Neural crest cell (in vitro differentiated cells): ENCODE measurements at places on chromosomes 13 and 19. TPM values are rescaled to one million over a fixed set of nuclear protein-coding genes. Genes with fewer than 3 reads are reported as not detected.

- no peak overlapping the region for H3K27ac ChIP-seq
- no peaks in the 10 kb centered on the region for H3K4me1 ChIP-seq
- H3K36me3 ChIP-seq, result no peaks in the 10 kb centered on the region
- no peaks in the 10 kb centered on the region for H3K27me3 ChIP-seq
These were observed 182.1 kb upstream of the TSHZ3 start for GRCh38 chr19:31531326-31531725.

- no peaks in the 10 kb centered on the region for H3K4me1 ChIP-seq
- H3K27ac ChIP-seq, result no peak overlapping the region
- DNase-seq, result no peak
- no peak overlapping the region for H3K4me3 ChIP-seq
These were observed 93.4 kb upstream of the TSC22D1 start for GRCh38 chr13:44669534-44669933.

DNA sequence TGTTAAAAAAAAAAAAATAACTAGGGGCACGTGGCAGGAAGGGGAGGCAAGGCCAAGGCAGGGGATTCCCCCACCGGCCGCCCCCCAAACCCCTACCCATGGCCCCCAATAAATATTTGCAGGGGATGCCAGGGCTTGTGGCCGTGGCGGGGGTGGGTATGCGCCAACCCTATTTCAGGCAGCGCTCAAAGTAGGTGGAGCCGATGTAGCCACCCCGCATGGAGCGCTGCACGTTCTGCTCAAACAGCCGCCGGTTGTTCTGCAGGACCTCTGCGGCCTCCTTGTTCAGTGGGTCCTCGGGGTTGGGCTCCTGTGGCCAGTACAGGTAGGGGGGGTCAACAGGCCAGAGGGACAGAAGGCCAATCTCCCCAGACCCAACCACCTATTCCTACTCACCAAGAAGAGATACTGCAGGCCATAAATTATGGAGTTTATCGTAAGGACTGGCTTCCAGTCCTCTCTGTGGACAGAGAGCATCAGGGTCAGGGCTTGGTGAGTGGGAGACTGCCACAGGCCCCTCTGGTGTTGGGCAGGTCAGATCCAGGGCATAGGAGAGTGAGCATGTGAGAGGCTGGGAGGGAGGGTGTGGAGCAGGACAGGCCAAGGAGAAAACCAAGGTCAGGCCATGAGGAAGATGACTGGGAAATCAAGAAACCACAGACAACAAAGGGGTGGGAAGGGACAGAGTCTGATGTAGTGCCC lies 1.2 kb upstream of the CHMP2A start:
- H3K27ac ChIP-seq, result peak overlapping the region; percentile 87
- peaks cover 35% of the 10 kb centered on the region for H3K36me3 ChIP-seq
- DNase-seq, result no peak
- peaks cover 72% of the 10 kb centered on the region for H3K4me1 ChIP-seq

GRCh38 chr19:35615036-35615435 lies 2.5 kb downstream of the HAUS5 start:
- H3K4me1 ChIP-seq, result peaks cover 11% of the 10 kb centered on the region
- no peak overlapping the region for H3K27ac ChIP-seq
- no peaks in the 10 kb centered on the region for H3K27me3 ChIP-seq
- peaks cover 3% of the 10 kb centered on the region for H3K36me3 ChIP-seq

DNA sequence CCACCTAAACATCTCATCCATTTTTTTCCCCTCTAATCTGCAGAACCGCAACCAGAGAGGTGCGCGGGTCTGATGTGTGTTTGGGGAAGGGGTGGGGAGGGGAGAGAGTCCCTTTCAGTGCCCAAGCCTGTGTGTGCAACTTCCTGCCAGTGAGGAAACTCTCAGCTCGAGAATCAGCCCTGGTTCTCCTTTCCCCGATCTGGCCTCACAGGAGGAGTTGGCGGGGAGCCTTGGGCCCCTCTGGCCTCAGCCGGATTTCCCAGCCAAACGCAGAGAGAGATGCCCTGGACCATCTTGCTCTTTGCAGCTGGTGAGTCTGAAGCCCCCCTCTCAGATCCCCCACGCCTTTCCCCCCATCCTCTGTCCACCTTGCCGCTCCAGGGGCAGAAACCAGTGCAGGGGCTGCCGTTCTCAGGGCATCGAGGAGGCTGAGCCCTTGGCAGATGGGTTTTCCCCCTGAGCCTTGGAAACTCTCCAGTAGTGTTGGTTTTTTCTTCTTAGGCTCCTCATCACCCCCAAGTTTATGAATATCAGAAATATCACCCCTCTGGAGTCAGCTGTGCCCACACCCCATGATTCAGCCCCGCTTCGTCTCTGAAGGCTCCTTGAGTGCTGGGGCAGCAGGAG lies at the start of gene C19orf38:
Gene C19orf38 (plus strand): TSS at position 186 of the 627 bp plus-strand sequence. CDS start 94 bp downstream, at position 280.
- DNase-seq, result no peak
- no peak within 1 kb of the TSS for H3K27ac ChIP-seq
- no peaks in the 10 kb centered on the region for H3K36me3 ChIP-seq
- no peak within 1 kb of the TSS for H3K4me3 ChIP-seq
- no peaks in the 10 kb centered on the region for H3K4me1 ChIP-seq
- H3K27me3 ChIP-seq, result peaks cover 3% of the 10 kb centered on the region

- H3K4me3 ChIP-seq, result no peak overlapping the region
- peaks cover 10% of the 10 kb centered on the region for H3K36me3 ChIP-seq
These were observed 19.7 kb upstream of the EDDM13 start for GRCh38 chr19:56252699-56253422.

DNA sequence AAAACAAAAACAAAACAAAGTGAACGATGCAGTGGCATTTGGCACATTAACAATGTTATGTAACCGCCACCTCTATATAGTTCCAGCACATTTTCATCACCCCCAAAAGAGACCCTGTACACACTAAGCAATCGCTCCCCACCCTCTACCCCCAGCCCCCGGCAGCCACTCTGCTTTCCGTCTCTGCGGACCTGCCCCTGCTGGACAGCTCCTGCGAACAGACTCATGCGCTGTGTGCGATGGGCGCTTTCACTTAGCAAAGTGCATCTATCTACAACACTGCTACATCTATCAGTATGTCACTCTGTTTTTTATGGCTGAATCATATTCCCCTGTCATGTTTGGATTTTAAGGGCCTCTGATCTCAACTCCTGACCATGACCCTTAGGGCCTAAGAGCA lies 25.1 kb upstream of the TMEM160 start:
- no peak overlapping the region for H3K4me3 ChIP-seq
- no peaks in the 10 kb centered on the region for H3K27me3 ChIP-seq
- no peaks in the 10 kb centered on the region for H3K4me1 ChIP-seq
- H3K27ac ChIP-seq, result no peak overlapping the region

DNA sequence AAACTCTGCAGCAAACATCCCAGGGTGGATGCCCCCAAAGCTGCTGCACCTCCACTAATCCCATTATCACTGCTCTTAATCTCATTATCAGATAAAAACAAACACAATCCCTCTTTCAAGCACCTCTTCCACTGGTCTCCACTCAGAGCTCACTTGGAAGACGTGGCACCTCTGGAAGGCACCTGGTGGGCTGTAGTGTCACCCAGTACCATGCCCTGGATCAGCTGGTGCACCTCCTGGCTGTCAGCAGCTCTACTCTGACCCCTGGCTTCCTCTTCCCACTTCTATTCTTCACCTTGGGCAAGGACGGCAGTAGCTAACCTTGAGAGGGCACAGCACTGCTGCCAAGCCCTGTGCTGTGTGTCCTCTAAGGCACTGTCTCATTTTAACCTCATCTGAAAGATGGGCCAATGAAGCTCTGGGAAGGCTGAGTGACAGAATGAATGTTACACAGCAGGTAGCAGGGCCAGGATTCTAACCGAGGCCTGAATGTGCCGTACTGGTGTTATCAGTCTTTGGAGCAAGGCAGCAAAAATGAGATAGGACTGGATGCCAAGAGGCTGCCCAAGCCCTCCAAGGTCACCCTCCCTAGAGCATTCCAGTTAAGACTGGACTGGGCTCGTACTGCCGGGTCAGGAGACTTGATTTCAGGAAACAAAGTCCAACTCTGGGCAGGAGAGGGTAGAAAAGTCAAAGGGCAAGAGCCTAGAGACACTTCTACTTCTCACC lies 7.4 kb downstream of the BRD4 start:
- H3K4me3 ChIP-seq, result peak overlapping the region; percentile 34
- H3K36me3 ChIP-seq, result peaks cover 2% of the 10 kb centered on the region
- H3K27ac ChIP-seq, result no peak overlapping the region

GRCh38 chr19:51688671-51689571 lies 4.2 kb upstream of the SPACA6 start:
- no peaks in the 10 kb centered on the region for H3K36me3 ChIP-seq
- peaks cover 32% of the 10 kb centered on the region for H3K27me3 ChIP-seq
- H3K4me1 ChIP-seq, result peaks cover 34% of the 10 kb centered on the region
- DNase-seq, result peak; percentile 55

- H3K4me3 ChIP-seq, result peak overlapping the region; percentile 4
- H3K4me1 ChIP-seq, result peaks cover 39% of the 10 kb centered on the region
- H3K27ac ChIP-seq, result no peak overlapping the region
- no peak for DNase-seq
- no peaks in the 10 kb centered on the region for H3K36me3 ChIP-seq
These were observed 66.5 kb upstream of the STARD13 start for GRCh38 chr13:33352041-33352440.

DNA sequence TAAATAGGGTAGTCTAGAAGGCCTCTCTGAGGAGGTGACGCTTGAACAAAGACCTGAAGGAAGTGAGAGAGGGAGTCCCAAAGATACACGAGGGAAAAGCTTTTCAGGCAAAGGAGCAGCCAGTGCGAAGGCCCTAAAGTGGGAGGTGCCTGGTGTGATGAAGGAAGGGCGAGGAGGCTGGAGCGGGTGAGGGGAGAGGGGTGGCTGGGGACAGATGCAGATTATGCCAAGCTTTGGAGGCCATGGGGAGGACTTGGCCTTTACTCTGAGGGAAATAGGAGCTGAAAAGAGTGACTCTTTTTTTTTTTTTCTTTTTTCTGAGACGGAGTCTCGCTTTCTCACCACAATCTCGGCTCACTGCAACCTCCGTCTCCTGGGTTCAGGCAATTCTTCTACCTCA lies 2.9 kb downstream of the CLPTM1 start:
- no peak for DNase-seq
- peaks cover 36% of the 10 kb centered on the region for H3K4me1 ChIP-seq
- no peaks in the 10 kb centered on the region for H3K36me3 ChIP-seq
- no peak overlapping the region for H3K27ac ChIP-seq
- H3K4me3 ChIP-seq, result peak overlapping the region; percentile 97

GRCh38 chr13:91609353-91609752 lies 210.9 kb downstream of the GPC5 start:
- no peaks in the 10 kb centered on the region for H3K36me3 ChIP-seq
- no peaks in the 10 kb centered on the region for H3K27me3 ChIP-seq
- H3K27ac ChIP-seq, result no peak overlapping the region
- no peak overlapping the region for H3K4me3 ChIP-seq
- no peaks in the 10 kb centered on the region for H3K4me1 ChIP-seq
- no peak for DNase-seq

DNA sequence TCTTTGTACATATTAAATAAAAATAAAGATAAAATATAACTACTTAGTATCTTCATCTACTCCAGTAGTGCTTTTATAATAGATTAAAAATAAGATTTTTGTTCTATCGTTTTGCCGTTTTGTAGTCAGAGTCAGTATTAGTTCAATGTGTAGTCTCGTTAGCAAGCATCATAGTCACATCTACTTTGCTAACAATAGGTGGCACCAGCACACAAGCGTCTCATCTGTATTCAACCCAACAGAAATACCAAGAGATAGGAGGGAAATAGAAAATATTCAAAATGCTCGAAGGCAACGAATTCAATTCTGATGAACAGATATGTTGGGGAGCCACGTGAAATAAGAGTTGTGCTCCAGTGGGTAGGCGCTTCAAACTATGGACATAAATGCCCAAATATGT lies 21.4 kb upstream of the MICU2 start:
- H3K4me1 ChIP-seq, result peaks cover 8% of the 10 kb centered on the region
- no peak for DNase-seq
- H3K4me3 ChIP-seq, result no peak overlapping the region
- H3K27ac ChIP-seq, result no peak overlapping the region

DNA sequence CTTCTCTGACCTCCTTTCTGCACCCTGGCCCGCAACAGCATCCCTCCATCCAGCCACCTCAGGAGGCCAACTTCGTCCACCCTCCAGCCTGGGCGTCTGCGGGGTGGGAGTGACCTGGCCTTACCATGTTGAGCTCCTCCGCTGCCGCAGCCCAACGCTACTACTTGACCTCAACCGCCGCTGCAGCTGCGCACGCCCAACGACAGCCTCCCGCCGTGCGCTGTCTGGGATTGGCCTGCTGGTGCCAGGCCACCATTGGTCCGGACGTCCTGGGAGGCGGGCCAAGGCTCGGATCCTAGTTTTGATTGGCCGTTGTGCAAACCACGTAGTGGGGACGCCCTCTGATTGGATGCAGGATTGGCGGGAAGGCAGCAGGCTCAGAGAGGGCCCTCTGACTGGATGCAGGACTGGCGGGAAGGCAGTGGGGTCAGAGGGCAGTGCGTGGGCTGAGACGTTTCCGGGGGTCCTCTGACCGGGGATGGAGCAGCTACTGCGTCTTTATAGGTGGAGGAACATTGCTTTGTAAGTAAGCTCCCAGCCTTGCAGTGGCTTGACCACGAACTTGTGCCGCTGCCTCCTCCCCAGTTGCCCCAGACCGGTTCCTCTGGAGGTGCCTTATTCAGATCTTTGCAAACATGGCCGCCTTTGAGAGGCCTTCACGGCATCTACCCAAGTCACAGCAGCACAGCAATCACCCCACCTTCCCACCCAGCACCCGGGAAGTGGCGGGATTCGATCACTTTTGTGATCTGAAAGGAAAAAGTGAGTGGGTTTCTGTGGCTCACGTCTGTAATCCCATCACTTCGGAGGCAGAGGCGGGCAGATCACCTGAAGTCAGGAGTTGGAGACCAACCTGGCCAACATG lies at the start of gene TUBA3C:
Gene TUBA3C (minus strand): TSS at position 204 of the 865 bp plus-strand sequence. CDS start 77 bp downstream, at position 127.
- H3K27me3 ChIP-seq, result no peaks in the 10 kb centered on the region
- no peak within 1 kb of the TSS for H3K4me3 ChIP-seq
- no peak within 1 kb of the TSS for H3K27ac ChIP-seq
- H3K36me3 ChIP-seq, result peaks cover 3% of the 10 kb centered on the region

DNA sequence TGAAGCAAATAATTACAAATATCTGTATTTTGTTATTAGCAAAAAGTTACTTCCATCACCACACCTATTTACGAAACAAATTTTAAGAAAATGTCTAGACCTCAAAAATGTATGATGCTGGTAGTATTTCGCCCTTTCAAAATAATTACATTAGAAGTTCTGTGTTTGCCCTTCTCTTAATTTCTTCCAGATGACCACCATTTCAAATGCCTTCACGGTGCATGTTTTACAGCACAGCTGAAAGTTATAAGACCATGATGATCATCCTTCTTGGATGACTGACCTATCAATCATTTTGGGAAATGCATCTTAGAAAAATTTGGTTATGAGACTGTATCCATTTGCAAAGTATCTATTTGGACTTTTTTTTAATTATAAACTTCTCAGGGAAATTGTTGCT lies 390.8 kb downstream of the SLITRK6 start:
- no peaks in the 10 kb centered on the region for H3K36me3 ChIP-seq
- H3K4me3 ChIP-seq, result no peak overlapping the region
- H3K27ac ChIP-seq, result no peak overlapping the region

GRCh38 chr19:6378486-6378885 lies 2.8 kb upstream of the PSPN start:
- peaks cover 4% of the 10 kb centered on the region for H3K4me1 ChIP-seq
- no peak overlapping the region for H3K27ac ChIP-seq
- H3K4me3 ChIP-seq, result no peak overlapping the region

Gene C2CD4C
- 5.6 and 6.7 TPM in 2 replicates for total RNA-seq

Gene CYP4F2
- not detected in 2 replicates for total RNA-seq

Gene C13orf42
- total RNA-seq, result not detected in 2 replicates

Gene SIGLEC8
- not detected in 2 replicates for total RNA-seq

Gene NLRP9
- total RNA-seq, result not detected in 2 replicates

Gene C1QTNF9
- total RNA-seq, result not detected in 2 replicates

Gene ZNF415
- 12.6 and 13.6 TPM in 2 replicates for total RNA-seq

Gene ODAD3
- total RNA-seq, result 2.2 and 3.1 TPM in 2 replicates
